ENCODE measurements at places on chromosomes 12 and 14.
A peak's percentile ranks its signal among the peaks of the same experiment; 100 is the strongest.

DNA sequence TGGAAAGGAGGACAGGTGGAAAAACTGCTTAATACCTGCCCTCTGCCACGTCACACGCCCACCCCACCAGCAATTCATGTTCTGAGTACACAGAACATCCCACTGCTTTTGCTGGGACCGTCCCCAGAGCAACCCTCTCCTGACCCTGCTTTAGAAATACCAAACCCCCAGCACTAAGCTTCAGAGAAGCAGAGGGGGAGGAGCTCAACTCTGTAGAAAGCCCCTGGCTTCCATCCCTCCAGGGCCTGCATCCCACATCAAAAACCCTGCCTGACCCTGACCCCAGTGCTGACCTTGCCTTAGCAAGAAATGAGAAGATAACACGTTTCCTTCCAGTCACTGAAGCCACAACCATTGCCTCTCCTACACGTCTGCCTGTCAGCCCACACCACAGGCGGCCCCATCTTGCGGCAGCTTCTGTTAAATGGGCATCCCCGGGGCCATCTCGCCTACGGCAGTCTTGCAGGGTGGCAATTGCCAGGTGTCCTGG, 19.7 kb downstream of the VDR start:
- DNase-seq = no peak
- H3K4me3 ChIP-seq = no peak overlapping the region
- peaks cover 23% of the 10 kb centered on the region for H3K4me1 ChIP-seq
- no peaks in the 10 kb centered on the region for H3K27me3 ChIP-seq
- no peaks in the 10 kb centered on the region for H3K36me3 ChIP-seq
- H3K27ac ChIP-seq = no peak overlapping the region

GRCh38 chr14:75811872-75812499, 150.9 kb downstream of the TTLL5 start:
- no peaks in the 10 kb centered on the region for H3K27me3 ChIP-seq
- no peak overlapping the region for H3K27ac ChIP-seq
- no peaks in the 10 kb centered on the region for H3K4me1 ChIP-seq
- no peak overlapping the region for H3K4me3 ChIP-seq
- DNase-seq = no peak

DNA sequence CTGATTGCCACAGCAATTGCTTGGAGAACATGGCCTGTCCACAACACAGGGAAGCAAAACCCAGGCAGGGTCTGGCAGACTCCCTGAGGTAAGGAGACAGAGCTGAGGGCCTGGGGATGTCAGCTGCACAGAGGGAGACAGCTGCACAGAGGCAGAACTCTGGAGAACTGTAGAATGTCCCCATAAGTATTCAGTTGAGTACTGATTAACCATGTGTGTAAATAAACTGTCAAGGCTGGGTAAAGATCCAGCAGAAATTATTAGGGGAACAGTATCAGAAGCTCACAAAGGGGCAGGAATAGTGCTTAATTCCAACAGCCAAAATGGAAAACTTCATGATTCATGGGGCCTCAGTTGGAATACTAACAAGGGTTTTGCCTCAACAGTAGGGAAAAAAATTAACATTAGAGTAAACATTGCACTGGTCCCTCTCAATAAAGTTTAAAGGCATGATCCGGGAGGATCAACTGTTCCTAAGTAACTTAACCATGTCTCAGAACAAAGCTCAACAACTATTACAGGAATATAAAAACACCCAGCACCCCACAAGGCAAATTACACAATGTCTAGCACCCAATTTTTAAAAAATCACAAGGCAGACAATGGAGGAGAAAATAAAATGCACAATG, 201.3 kb upstream of the RASSF8 start:
- H3K36me3 ChIP-seq = no peaks in the 10 kb centered on the region
- no peak for DNase-seq
- H3K4me1 ChIP-seq = no peaks in the 10 kb centered on the region
- no peak overlapping the region for H3K27ac ChIP-seq
- H3K27me3 ChIP-seq = no peaks in the 10 kb centered on the region

GRCh38 chr12:131159660-131160059, 206.0 kb downstream of the ADGRD1 start:
- H3K4me1 ChIP-seq = no peaks in the 10 kb centered on the region
- no peaks in the 10 kb centered on the region for H3K36me3 ChIP-seq
- DNase-seq = no peak
- H3K4me3 ChIP-seq = no peak overlapping the region
- H3K27ac ChIP-seq = no peak overlapping the region

GRCh38 chr14:94049625-94050023, 23.5 kb downstream of the OTUB2 start:
- H3K4me3 ChIP-seq = no peak overlapping the region
- peaks cover 90% of the 10 kb centered on the region for H3K36me3 ChIP-seq
- H3K27ac ChIP-seq = no peak overlapping the region

- H3K27me3 ChIP-seq = no peaks in the 10 kb centered on the region
- H3K27ac ChIP-seq = no peak overlapping the region
These were observed 351.2 kb downstream of the KCNH5 start for GRCh38 chr14:62694075-62694474.

- H3K36me3 ChIP-seq = peaks cover 30% of the 10 kb centered on the region
- no peak for DNase-seq
- H3K27me3 ChIP-seq = no peaks in the 10 kb centered on the region
- no peak overlapping the region for H3K4me3 ChIP-seq
These were observed 4.4 kb downstream of the RAN start for GRCh38 chr12:130876297-130876696.

GRCh38 chr12:674272-674781, 11.1 kb upstream of the NINJ2 start:
- H3K36me3 ChIP-seq = no peaks in the 10 kb centered on the region
- H3K4me3 ChIP-seq = peak overlapping the region; percentile 24
- peak; percentile 38 for DNase-seq
- H3K4me1 ChIP-seq = peaks cover 34% of the 10 kb centered on the region
- no peaks in the 10 kb centered on the region for H3K27me3 ChIP-seq

DNA sequence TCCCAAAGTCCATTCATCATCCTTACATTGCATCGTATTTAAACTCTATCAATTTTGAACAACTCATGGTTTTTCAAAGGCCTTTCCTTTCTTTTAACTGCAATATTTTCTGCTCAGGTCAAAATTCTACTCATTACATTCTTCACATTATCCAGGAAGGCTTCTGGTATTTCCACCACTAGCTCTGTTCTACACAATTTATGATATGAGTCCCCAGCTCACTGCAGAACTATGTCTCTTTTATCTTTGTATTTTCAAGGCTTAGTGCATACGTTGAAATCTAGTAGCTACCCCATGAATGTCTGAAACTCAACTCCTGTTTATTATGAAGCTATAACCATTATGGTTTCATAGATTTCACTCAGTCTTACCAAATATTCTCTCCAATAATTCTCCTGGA, 282.9 kb downstream of the DUSP6 start:
- H3K4me3 ChIP-seq = no peak overlapping the region
- no peak overlapping the region for H3K27ac ChIP-seq

GRCh38 chr14:95939335-95939734, 62.7 kb downstream of the TUNAR start:
- no peaks in the 10 kb centered on the region for H3K36me3 ChIP-seq
- no peak overlapping the region for H3K4me3 ChIP-seq
- no peaks in the 10 kb centered on the region for H3K27me3 ChIP-seq

DNA sequence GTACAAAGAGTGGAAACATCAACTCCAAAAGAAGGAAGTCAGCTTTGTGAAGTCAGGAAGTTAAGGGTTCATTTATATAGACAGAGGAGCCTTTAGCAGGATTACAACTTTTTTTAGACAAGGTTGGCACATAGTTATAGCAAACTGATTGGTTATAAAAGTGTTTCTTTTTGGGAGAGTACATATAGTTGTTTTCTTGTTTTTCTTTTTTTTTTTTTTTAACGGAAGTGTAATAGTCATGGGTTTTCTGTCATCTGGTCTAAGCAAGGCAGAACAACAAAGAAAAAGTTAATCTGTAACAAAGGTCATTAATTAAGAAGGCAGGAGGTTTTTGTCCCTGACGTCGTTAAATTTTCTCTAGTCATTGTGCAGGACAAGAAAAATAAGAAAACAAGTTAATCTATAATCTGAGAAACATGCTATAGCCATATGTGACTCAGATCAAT, 13.0 kb upstream of the MFAP5 start:
- H3K36me3 ChIP-seq = no peaks in the 10 kb centered on the region
- no peaks in the 10 kb centered on the region for H3K27me3 ChIP-seq
- H3K4me1 ChIP-seq = no peaks in the 10 kb centered on the region
- no peak overlapping the region for H3K4me3 ChIP-seq
- no peak for DNase-seq

DNA sequence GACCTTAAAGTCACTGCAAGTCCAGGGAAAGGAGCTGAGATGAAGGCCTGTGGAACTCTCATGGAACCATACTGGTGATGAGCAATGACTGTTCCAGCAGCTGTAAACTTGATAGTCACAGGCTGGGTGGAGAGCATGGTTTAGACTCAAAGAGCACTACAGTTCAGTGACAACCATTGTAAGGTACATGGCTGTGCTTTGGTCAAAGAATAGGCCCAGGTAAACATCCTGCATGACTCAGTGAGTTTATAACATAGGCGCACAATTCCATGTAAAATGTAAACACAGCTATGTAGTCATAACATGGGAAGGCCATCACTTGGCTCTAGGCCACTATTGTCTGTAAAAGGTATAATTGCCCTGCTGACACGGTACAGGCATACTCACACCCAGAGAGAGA, 119.3 kb upstream of the FSCB start:
- H3K4me1 ChIP-seq = no peaks in the 10 kb centered on the region
- H3K27ac ChIP-seq = no peak overlapping the region
- H3K36me3 ChIP-seq = no peaks in the 10 kb centered on the region
- H3K4me3 ChIP-seq = no peak overlapping the region
- no peaks in the 10 kb centered on the region for H3K27me3 ChIP-seq
- no peak for DNase-seq

DNA sequence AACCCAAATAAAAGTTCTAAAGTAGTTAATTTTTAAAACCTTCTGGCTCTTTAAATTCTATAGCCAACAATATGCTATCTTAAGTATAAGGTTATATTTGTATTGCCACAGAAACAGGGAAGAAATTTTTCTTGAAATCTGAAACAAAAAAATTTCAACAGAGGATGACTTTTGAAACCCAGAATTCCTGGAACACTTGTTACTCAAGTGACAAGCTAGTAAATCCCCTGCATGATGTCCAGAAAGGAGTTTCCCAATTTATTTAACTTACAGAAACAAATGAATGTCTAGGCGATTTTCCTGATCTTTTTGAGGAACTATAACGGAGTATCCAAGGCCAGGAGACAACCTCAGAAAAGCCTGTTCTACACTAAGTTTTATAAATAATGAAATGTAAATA, 69.6 kb downstream of the SLC41A2 start:
- no peaks in the 10 kb centered on the region for H3K36me3 ChIP-seq
- H3K4me1 ChIP-seq = no peaks in the 10 kb centered on the region
- no peaks in the 10 kb centered on the region for H3K27me3 ChIP-seq
- no peak for DNase-seq
- H3K4me3 ChIP-seq = no peak overlapping the region

DNA sequence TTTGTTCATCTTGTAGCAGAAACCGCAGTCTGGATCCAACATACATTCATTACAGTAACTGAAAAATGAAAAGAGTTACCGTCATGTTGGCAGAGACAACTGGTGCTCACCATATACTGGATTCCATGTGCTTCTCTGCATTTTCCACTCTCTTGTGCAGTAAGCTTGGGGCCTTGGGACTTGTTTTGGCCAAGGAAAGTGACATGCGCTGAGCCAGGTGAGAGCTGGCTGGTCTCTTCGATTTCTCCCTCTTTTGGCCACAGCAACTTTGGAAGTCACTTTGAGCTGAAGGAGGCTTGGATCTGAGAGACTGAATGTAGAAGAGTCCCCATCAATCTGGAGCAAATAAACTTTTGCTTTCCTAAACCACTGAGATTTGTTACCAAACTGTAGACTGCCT, 210.6 kb upstream of the ABCD2 start:
- H3K27ac ChIP-seq = no peak overlapping the region
- H3K36me3 ChIP-seq = no peaks in the 10 kb centered on the region
- no peaks in the 10 kb centered on the region for H3K4me1 ChIP-seq
- H3K27me3 ChIP-seq = no peaks in the 10 kb centered on the region
- no peak for DNase-seq

GRCh38 chr12:122949816-122950675, 16.2 kb downstream of the ABCB9 start:
- H3K27ac ChIP-seq = no peak overlapping the region
- peaks cover 6% of the 10 kb centered on the region for H3K4me1 ChIP-seq
- H3K36me3 ChIP-seq = no peaks in the 10 kb centered on the region
- no peak for DNase-seq

DNA sequence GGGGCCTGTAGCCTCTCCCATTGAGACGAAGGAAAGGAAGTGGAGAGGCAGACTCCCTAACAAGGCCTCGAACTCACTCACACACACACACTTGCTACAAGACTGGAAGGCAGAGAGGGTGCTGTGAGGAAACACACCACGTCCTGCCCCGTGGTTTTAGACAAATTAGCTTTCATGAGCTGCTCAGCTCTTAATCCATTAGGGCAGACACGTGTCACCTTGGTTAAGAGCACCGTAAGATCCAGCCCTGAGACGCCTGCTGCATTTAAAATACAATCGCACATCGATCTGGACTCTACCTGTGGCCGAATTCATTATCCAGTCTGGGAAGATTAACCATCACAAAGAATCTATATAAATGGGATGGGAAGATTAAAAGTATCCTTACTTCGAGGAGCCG, 72.0 kb downstream of the RIMBP2 start:
- no peak overlapping the region for H3K27ac ChIP-seq
- H3K36me3 ChIP-seq = no peaks in the 10 kb centered on the region
- H3K4me3 ChIP-seq = no peak overlapping the region
- H3K4me1 ChIP-seq = no peaks in the 10 kb centered on the region
- no peak for DNase-seq

GRCh38 chr12:82862069-82862841, 175.5 kb downstream of the TMTC2 start:
- H3K4me1 ChIP-seq = no peaks in the 10 kb centered on the region
- DNase-seq = no peak
- H3K36me3 ChIP-seq = no peaks in the 10 kb centered on the region
- no peak overlapping the region for H3K4me3 ChIP-seq
- no peaks in the 10 kb centered on the region for H3K27me3 ChIP-seq

- H3K27ac ChIP-seq = no peak overlapping the region
- no peak for DNase-seq
- H3K27me3 ChIP-seq = no peaks in the 10 kb centered on the region
- H3K4me1 ChIP-seq = no peaks in the 10 kb centered on the region
These were observed 8.1 kb downstream of the CORO1C start for GRCh38 chr12:108722992-108723766.

DNA sequence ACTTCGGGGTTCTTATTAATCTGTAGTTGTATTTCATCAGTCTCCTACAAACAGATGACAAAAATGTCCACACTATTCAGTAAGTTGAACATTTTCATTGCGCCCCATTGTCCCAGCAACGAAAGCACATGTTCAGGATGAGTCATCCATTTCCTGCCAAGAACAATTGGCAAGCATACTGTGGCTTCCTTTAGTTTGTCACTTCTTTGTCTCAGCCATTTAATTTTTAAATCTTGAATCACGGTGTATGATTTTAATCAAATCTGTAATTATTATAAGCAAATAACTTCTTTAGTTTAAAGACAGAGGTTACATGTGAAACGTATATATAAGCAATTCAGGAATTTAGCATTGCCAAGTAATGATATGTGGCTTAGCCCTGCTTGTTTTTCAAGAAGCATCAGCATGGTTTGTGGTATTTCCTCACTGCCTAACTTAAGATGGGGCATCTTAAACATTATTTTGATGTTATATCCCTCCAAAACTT, 211.3 kb upstream of the KRR1 start:
- peak; percentile 13 for DNase-seq
- no peaks in the 10 kb centered on the region for H3K4me1 ChIP-seq
- no peak overlapping the region for H3K4me3 ChIP-seq
- no peaks in the 10 kb centered on the region for H3K27me3 ChIP-seq

Data from effector memory CD4-positive, alpha-beta T cell (primary cell).